ENCODE measurements at places on chromosomes 5 and 9.

DNA sequence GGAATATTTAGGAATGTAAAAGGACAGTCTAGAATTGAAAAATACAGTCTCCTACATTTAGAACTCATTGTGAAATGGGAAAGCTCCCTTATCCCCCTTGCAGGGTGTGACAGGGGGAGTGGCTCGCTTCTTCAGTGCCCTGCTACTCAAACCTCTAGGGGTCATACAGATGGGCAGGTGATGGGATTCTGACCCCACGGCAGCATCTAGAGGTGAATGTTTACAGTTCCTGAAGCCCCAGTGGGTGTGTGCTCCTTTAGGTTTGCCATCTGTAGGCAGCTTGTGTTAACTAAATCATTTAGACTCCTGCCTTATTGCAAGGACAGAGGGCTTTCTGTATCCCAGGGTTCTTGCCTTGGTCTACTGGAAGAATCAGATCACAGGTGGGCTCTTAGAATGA, 271.0 kb upstream of the MPDZ start:
- no peak for DNase-seq

- DNase-seq = peak; percentile 12
Measured at GRCh38 chr5:85049020-85049419, 664.3 kb upstream of the EDIL3 start.

DNA sequence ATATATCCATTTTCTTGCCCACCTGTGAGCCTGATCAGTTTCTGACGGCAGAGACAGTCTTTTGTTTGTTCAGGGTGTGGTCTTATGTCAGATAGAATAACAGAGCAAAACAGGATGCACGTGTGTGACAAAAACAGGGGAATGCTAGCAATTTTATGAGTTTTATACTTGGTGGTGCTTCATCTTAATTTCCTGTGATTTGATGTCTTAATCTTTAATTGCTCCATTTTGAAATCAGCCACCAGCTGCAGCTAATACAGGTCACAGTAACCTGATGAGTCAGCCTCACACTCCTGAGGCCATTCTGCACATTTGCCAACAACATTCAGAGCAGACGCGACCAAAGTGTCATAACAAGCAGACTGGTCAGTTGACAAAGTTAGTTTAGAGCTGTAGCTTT, 42.3 kb upstream of the JMY start:
- no peak for DNase-seq

DNA sequence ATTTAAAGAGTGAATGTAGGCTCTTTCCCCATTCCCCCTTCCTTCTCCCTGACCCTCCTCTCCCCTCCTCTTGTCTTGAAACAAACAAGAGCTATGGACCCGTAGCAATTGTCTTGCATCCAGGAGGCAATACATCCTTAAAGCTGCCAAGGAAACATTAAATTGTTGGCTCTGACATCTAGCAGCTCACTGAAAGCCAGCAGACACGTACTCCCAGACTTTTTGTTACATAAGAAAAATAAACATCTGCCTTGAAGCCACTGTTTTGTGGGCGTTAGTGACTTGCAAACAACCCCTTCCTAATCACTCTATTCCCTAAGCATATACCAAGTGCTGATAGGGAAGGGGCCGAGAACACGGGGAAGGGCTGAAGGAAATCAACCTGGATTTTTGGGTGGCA, 8.6 kb downstream of the SLC45A2 start:
- DNase-seq = peak; percentile 11

DNA sequence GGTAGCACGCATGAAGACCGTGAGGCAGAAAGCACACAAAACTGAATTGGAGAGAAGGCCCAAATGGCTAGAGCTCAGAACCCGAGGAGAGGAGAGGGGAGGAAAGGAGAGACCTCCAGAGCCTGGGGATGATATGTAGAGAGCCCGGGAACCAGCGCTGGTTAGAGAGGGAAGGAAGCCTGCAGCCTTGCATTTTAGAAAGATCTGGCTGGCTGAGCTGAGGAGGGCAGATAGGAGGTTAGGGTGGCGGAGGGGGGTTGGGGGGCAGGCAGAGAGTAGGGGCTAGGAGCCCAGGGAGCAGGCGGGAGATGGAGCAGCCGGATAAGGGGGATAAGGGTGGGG, 127.2 kb downstream of the C9orf50 start:
- no peak for DNase-seq

GRCh38 chr9:10858817-10859216, 246.0 kb upstream of the PTPRD start:
- DNase-seq = no peak

DNA sequence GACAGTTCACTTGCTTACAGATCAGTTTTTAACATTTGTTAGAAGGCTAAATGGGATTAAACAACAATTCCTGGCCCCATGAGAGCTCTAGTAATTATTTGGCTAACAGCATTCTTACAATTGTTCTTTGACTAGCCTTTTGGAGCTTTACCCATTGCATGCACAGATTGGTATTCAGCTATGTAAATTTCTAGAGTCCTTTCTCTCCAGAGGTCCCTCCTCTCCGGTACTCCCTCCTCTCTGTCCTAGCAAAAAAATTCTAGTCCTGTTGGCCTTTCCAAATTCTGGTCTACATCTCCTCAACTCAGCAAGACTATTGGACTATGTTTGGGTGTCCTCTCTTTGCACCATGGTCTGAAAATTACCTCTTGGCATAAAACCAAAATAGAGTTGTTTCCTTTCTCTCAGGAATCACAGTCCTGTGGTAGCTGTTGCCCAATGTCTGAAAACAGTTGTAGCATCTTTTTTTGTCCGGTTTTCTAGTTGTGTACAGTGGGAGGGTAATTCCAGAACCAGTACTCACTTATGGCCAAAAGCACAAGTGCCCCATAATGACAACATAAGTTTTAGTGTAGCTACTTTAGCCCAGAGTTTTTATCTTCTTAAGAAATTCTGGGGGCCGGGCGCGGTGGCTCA, 18.1 kb downstream of the SAR1B start:
- no peak for DNase-seq

GRCh38 chr9:79574136-79574535, 2.4 kb downstream of the TLE4 start:
- DNase-seq = peak; percentile 51

DNA sequence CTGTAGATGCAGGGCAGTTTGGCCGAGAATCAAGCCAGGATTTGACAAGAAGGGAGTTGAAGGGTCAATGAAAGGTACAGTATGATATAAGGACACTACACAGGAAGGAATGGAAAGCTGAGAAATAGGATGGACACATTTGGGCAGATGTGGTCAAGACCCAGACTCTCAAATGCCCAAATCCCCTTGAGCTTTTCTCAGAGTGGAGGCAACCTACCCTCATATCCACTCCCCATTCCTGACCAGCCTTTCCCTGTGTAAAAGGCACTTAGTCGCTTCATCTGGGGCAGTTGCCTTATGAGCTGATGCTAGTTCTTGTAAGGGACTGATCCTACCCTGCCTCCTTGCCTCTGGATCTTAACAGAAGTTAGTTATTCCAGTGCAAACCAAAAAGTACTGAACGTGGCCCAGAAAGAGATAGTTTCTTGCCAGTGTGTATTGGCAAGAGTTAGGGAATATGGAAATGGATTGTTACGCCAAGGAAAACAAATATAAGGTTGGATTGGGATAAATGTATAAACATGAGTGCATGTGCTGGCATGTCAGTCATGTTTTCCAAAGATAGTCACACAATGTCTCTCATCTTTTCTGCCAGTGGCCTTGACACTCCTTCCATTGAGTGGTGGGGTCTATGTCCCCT, 4.1 kb upstream of the MCCC2 start:
- no peak for DNase-seq

- no peak for DNase-seq
Measured at GRCh38 chr5:149037817-149038216, 25.0 kb downstream of the SH3TC2 start.

GRCh38 chr5:107235167-107235566, 435.6 kb downstream of the EFNA5 start:
- no peak for DNase-seq

DNA sequence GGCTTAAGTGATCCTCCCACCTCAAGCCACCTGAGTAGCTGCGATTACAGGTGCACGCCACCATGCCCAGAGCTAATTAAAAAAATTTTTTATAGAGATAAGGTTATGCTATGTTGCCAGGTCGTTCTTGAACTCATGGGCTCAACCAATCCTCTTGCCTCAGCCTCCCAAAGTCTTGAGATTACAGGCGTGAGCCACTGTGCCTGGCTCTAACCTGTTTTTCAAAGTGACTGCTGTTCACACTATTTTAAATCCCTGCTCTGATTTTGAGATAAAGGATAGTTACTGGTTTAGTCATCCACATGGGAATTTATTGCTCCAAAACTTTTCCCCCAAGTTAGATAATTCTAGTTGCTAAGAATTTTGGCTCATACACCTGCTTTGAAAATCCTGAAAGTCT, 48.2 kb upstream of the MTMR12 start:
- no peak for DNase-seq

- DNase-seq = no peak
Measured at GRCh38 chr5:88085462-88085861, 183.2 kb downstream of the TMEM161B start.

GRCh38 chr5:3258050-3258449, 337.6 kb upstream of the IRX1 start:
- no peak for DNase-seq

DNA sequence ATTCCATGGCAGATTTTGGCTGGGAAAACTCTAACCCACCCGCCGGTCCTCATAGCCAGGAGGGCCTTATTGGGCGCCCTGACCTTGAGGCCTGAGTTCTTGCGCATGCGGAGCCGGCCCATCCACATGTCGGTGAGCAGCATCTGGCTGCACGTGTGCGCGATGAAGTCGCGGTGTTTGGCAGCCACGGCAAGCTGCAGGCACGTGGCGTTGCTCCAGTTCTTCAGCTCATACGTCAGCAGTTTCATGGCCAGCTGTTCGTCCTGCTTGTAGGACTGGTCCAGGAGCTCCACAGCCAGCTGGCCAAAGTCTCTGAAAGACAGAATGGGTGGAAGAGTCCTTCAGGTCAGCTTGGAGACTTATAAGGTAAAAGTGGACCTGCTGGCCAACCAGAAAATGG, 204.3 kb upstream of the KLF9 start:
- no peak for DNase-seq

- no peak for DNase-seq
Measured at GRCh38 chr9:34337403-34337802, 8.0 kb downstream of the NUDT2 start.

DNA sequence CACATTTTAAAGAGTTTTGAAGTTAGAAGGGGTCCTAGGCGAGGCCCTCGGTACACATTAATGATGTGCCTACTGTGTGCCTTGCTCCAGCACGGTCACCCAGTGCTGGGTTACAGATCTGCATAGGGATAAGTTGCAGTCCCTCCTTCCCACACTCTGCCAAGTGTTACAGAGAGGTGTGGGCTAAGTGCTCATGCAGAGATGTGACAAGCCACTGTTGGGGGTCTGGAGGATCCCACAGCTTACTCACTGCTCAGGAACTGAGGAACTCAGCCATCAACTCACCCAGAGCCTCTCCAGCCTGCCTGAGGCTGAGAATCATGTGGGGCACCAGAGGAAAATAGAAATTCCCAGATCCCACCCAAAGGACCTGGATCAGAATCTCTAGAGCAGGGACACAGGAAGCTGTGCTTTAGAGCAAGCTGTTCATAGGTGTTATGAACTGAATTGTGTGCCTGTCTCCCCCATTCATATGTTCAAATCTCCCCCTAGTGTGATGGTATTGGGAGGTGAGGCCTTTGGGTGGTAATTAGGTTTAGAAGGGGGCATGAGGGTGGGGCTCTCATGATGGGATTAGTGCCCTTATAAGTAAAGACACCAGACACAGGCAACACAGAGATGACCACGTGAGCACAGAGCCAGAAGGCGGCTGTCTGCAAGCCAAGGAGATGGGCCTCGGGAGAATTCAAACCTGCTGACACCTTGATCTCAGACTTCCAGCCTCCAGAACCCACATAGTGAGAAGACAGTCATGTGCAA, 164.1 kb downstream of the HSD17B3 start:
- no peak for DNase-seq

DNA sequence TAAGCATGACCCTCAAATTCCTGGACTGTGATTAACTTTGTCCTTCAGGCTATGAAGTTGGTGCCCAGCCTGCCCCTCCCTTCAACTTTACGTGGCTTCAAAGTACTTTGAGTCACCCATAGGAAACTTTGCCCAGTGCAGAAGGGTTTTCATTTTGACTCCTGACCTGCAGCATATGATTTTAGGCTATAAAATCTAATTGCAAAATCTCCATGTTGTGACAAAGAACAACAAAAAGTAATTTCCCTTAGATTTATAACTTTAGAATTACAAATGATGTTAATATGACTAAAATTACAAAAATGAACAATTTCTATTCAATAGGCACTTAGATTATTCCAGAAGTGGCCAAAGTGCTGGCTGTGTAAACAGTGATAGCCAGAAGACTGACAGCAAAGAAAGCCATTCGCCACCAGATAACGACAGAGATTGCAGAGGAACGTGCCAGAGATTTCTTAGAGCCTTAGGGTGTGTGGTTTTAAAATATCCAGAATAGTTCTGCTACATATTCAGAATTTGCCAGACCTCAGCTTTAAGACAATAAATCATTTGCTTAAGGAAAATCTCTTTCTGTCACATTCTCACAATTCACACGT, 197.4 kb downstream of the SEMA5A start:
- DNase-seq = no peak

- DNase-seq = no peak
Measured at GRCh38 chr5:159763562-159763961, 152.7 kb upstream of the ADRA1B start.

DNA sequence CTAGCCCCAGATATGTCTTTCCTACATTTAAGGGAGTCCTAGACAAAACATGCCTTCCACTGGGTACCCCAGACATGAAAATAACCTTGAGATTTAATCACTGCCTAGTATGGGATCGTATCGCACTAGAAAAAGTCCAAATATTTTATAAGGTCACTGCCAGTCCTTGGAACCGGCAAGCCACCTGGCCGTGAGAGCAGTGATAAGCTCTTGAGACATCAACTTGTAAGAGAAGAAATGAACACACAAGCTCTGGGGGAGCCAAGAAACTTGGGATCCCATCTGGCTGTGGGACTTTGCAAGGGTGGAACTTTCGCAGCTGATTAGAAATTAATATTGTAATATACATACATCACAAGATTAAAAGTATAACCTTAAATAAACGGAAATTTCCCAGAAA, 21.5 kb downstream of the MYO10 start:
- no peak for DNase-seq

GRCh38 chr5:38753141-38753540, 92.7 kb upstream of the OSMR start:
- no peak for DNase-seq

GRCh38 chr9:137049544-137050449, 3.8 kb upstream of the NPDC1 start:
- peak; percentile 62 for DNase-seq
